ENCODE measurements at places on chromosomes 7 and 10. TPM values are rescaled to one million over a fixed set of nuclear protein-coding genes. Genes with fewer than 3 reads are reported as not detected.

Gene ACTL6B
- polyA plus RNA-seq: not detected

Gene CUZD1
- polyA plus RNA-seq: 0.03 TPM

Gene CALCR
- polyA plus RNA-seq: not detected

Gene SPDYE16
- 0.50 TPM for polyA plus RNA-seq

Gene SFTPD
- 0.60 TPM for polyA plus RNA-seq

Gene SAMD9
- polyA plus RNA-seq: 1.2 TPM

Gene CFAP69
- 4.1 TPM for polyA plus RNA-seq

Gene P4HA1
- polyA plus RNA-seq: 21.1 TPM

Gene TMEM26
- polyA plus RNA-seq: 0.31 TPM

Data from liver (tissue), 10 donors.